ENCODE measurements at places on chromosomes 1 and 21.
A peak's percentile ranks its signal among the peaks of the same experiment; 100 is the strongest.

DNA sequence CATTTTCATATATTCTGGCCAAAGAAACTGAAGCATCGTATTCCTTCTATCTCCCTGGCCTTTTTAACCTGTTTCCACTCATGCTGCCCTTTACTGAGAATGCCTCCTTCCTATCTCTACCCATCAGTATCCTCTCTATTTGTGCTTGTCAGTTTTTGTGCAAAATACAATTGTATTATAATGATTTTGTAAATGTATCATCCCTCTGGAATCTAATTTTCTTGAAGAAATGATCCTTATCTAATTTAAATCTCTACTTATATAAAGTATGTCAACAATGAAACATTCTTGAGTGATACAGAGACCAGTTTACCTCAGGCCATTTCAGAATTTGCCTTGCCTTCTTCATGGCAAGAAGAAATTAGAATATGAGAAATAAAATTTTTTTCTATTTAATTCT, 59.0 kb upstream of the TEKT2 start:
- no peaks in the 10 kb centered on the region for H3K27me3 ChIP-seq
- peaks cover 33% of the 10 kb centered on the region for H3K36me3 ChIP-seq
- no peak overlapping the region for H3K27ac ChIP-seq
- no peak for DNase-seq
- H3K4me1 ChIP-seq, result peaks cover 9% of the 10 kb centered on the region

- no peak overlapping the region for H3K4me3 ChIP-seq
- peaks cover 2% of the 10 kb centered on the region for H3K36me3 ChIP-seq
- peak overlapping the region; percentile 87 for H3K27ac ChIP-seq
- H3K27me3 ChIP-seq, result no peaks in the 10 kb centered on the region
- peaks cover 52% of the 10 kb centered on the region for H3K4me1 ChIP-seq
Measured at GRCh38 chr1:234981758-234982157, 146.9 kb downstream of the TOMM20 start.

- no peaks in the 10 kb centered on the region for H3K27me3 ChIP-seq
- no peaks in the 10 kb centered on the region for H3K36me3 ChIP-seq
- H3K27ac ChIP-seq, result no peak overlapping the region
- no peak for DNase-seq
- H3K4me1 ChIP-seq, result no peaks in the 10 kb centered on the region
Measured at GRCh38 chr1:2180297-2181245, 14.0 kb downstream of the FAAP20 start.

DNA sequence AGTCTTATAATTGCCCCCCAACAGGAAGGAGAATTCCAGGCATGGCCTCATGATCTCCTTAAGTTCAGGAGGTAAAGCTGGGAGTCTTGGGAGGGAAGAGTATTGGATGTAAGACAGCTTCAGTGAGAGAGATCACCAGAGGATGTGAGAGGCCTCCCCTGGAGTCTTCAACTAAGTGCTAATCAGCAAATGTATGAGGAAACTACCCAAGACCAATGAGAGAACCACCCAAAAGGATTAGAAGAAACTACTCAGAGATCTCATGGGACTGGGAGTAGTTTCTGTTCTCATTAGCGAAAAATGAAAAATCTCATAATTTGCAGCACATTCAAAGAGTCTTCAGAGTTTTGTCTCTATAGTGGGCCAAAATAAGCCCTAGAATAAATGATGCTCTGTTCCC, 36.6 kb upstream of the WNT2B start:
- peaks cover 38% of the 10 kb centered on the region for H3K27me3 ChIP-seq
- no peak overlapping the region for H3K4me3 ChIP-seq
- no peaks in the 10 kb centered on the region for H3K36me3 ChIP-seq
- DNase-seq, result no peak
- no peak overlapping the region for H3K27ac ChIP-seq

GRCh38 chr1:82880506-82880905, 1079.8 kb downstream of the ADGRL2 start:
- no peaks in the 10 kb centered on the region for H3K36me3 ChIP-seq
- H3K27me3 ChIP-seq, result no peaks in the 10 kb centered on the region
- no peak overlapping the region for H3K4me3 ChIP-seq
- H3K4me1 ChIP-seq, result no peaks in the 10 kb centered on the region
- no peak for DNase-seq

- no peaks in the 10 kb centered on the region for H3K36me3 ChIP-seq
- H3K4me1 ChIP-seq, result peaks cover 4% of the 10 kb centered on the region
- H3K27me3 ChIP-seq, result peaks cover 24% of the 10 kb centered on the region
- no peak overlapping the region for H3K4me3 ChIP-seq
- H3K27ac ChIP-seq, result no peak overlapping the region
Measured at GRCh38 chr1:33578557-33579448, 106.4 kb downstream of the ZSCAN20 start.

GRCh38 chr1:84165601-84166000, 21.5 kb downstream of the PRKACB start:
- no peaks in the 10 kb centered on the region for H3K27me3 ChIP-seq
- peaks cover 26% of the 10 kb centered on the region for H3K36me3 ChIP-seq
- H3K4me1 ChIP-seq, result peaks cover 45% of the 10 kb centered on the region
- DNase-seq, result no peak

- peaks cover 2% of the 10 kb centered on the region for H3K36me3 ChIP-seq
- H3K27me3 ChIP-seq, result no peaks in the 10 kb centered on the region
- no peaks in the 10 kb centered on the region for H3K4me1 ChIP-seq
- H3K27ac ChIP-seq, result no peak overlapping the region
- no peak for DNase-seq
Measured at GRCh38 chr1:112985123-112985522, 29.1 kb upstream of the SLC16A1 start.
